Astrocyte of the cerebellum (primary cell): ENCODE measurements at places on chromosomes 1 and 21.

DNA sequence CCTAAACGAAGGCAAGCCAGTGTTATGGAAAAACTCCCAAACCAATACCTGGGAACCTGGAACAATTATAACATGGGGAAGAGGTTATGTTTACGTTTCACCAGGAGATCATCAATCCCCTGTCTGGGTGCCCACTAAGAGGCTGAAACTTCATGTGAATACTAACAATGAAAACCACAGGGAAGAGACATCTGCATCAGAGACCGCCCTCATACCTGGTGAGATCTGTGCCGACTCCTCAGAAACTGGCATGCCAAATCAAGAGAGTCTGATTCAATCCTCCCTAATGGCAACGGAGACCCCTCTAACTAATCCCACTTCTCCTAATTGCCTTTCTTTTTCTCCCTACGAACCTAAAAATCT lies 163.2 kb downstream of the IER5 start:
- DNase-seq = no peak

- no peak for DNase-seq
These were observed 22.5 kb downstream of the ERRFI1 start for GRCh38 chr1:8003438-8004112.

- peak; percentile 5 for DNase-seq
These were observed 14.6 kb downstream of the MED18 start for GRCh38 chr1:28343405-28343804.

GRCh38 chr1:225941187-225941941 lies at the start of gene LEFTY2:
LEFTY2 (minus strand) TSS chr1:225941220; CDS start chr1:225941140, 80 bp downstream.
- no peak for DNase-seq

DNA sequence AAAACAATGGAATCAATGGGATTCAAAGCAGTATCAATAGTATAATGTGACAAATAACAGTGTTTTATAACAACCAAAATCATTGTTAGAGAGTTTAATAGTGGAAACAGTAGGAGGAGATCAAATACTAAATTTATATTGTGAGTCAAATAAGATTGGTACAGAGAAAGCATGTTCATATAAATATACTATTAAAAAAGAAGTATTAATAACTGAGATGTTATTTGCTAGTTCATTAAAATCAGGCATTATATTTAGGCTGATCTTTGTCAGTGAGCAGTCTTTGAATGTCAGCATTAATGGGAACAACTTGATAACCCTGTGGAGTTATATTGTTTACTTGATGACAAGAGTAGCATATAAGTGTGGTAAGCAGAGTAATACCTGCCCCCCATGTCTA lies 30.6 kb downstream of the PRKAA2 start:
- DNase-seq = no peak

GRCh38 chr21:46061950-46062349 lies 36.0 kb upstream of the COL6A2 start:
- DNase-seq = no peak

- no peak for DNase-seq
These were observed 353.4 kb upstream of the AJAP1 start for GRCh38 chr1:4301007-4301406.

- DNase-seq = no peak
These were observed 71.9 kb upstream of the PRDX6 start for GRCh38 chr1:173405281-173405680.

- DNase-seq = no peak
These were observed 6.6 kb downstream of the KLHDC8A start for GRCh38 chr1:205350124-205350523.

DNA sequence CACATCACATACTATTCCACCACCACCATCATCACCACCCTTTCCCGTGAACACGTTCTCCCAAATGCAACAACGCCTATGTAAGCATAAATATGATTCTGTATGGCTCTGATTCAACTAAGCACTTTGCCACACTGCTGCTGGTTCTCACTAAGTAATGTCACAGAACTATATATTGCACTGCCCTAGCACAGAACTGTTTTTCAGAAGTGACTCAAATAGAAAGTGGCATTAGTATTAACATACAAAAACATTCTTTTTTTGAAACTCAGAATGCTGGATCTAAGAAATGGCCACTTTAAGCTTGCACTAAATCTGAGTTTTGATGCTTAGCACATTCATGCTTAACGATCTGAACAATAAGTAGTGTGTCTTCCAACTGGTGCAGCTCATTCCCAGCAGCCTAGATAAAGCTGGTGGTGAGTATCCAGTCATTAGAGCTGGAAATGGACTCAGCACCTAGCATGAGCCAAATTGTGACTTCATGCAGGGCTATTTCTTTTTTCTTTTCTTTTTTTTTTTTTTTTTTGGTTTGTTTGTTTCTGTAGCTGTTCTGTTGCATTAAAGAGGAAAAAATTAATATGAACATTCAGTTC lies 46.2 kb upstream of the ZC3H11B start:
- DNase-seq = peak; percentile 69

DNA sequence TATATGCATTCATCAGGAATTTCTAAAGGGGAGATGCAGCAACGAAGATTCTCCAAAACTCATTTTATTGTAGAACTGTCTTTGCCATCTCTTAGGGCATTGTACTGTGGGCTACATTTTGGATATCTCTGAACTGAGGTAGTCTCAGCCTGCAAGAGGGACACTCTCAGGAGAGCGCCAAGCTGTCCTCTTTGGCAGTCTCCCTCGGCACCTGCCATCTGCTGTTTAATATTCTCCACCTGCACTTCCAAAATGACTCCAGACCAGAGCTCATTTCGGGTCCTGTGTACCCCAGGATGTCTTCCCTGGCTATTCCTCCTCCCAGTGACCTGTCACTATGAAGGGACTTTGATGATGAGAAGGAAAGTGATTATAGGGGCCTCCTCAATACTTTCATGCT lies 356.3 kb upstream of the C1orf174 start:
- no peak for DNase-seq

DNA sequence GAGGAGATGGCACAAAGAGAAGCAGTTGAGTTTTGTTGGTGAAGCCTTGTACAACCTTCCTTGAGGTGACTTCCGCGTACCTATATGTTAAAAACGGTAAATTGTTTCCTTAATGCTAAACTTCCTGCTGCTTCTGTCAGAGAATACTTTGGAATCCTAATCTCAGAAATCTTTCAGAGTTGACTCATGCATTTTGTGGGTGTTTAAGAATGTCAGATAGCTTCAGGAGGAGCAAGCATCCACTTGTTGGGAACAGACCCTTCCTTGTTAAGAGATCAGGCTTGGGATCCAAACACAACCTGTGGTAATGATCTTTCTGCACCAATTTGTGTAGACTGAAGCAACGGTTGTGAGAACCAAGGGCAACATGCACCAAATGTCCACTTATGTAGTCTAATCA lies 29.5 kb downstream of the AK4 start:
- DNase-seq = peak; percentile 42

DNA sequence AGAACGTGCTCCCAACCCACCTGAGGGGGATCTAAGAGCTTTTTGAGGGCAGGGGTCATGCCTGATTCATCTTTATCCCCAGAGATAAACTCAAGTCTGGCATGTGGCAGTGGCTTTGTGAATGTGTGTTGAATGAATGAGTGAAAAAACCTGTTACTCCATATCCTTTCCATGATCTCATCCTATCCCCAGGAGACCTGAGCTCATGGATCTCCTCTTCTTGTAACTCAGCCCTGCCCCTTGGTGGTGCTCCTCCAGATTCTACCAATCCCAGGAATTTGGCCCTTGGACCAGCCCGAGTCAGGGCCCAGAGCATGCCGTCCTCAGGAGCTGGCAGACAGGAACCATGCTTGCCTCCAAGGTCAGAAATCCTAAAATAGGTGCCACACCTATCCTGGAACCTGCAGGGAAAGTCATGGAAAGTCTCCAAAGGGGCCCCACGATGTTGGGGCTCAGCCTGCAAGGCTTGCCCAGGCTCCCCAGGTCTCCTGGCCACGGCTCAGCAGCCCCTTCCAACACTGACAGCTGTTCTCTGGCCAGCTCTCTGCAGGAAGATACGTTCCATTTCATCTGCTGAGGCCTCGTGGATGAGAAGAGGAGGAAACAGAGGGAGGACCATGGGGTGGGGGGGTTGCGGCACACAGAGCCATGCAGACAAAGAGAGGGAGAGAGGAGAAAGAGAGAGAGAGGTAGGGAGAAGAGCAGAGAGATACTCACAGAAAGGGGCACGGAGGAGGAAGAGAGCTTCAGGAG lies 214.6 kb downstream of the TRABD2B start:
- no peak for DNase-seq

GRCh38 chr1:41813755-41814745 lies 104.7 kb downstream of the HIVEP3 start:
- DNase-seq = no peak

DNA sequence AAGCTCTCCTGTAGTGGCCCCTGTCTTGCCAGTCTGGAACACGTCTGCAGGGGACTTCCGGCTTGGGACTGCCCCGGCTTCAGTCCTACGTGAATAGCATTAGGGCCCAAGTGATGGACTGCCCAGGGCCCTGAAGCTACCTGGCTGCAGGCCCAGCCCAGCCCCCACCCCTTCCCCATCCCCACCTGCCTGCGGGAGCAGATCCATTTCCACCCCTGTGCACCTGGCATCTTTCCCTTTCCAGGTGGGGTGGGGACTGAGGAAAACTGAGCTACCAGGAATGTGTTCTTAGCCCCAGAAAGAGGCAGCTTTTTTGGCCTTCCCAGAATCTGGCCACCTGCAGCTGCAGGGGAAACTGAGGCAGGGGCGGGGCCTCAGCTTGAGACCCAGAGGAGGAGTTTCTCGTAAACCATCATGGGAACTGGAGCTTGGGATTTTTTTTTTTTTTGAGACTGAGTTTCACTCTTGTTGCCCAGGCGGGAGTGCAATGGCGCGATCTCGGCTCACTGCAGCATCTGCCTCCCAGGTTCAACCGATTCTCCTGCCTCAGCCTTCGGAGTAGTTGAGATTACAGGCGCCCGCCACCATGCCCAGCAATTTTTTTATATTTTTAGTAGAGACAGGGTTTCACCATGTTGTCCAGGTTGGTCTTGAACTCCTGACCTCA lies 3.2 kb downstream of the EDN2 start:
- no peak for DNase-seq

DNA sequence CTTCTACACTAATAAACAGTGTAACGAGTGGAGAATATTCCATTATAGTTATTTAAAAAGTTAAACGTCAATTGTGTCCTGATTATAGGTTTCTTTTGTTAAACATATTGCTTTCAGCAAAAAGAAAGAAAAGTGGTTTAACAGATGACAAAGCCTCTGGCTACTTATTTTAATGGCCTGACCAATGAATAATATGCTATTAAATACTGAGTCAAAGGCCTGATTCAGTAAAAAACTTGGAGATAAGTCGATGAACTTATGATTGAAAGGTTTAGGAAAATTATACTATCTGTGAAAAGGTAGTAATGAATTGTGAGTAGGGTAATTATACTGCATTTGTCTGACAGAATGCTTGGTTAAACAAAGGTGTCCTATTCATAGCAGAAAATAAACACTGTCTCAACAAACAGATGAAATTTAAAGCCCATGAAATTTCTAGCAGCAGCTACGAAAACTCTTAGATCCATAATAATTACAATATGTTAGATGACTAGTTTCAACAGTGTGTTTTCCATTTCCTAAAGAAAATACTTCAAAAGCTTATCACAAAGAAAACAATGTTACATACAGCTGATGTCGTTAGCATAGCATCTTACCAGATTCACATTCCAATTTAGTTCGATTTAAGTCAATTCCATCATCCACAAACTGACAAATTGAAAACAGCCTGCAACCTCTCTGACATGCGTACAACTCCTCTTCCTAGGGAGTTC lies 6.2 kb downstream of the TMEM59 start:
- DNase-seq = no peak

- no peak for DNase-seq
These were observed 16.7 kb upstream of the PDE9A start for GRCh38 chr21:42636520-42637266.
